H7 (cell line): ENCODE measurements at places on chromosomes 7 and 10. TPM values are rescaled to one million over a fixed set of nuclear protein-coding genes. Genes with fewer than 3 reads are reported as not detected.
A peak's percentile ranks its signal among the peaks of the same experiment; 100 is the strongest.

DNA sequence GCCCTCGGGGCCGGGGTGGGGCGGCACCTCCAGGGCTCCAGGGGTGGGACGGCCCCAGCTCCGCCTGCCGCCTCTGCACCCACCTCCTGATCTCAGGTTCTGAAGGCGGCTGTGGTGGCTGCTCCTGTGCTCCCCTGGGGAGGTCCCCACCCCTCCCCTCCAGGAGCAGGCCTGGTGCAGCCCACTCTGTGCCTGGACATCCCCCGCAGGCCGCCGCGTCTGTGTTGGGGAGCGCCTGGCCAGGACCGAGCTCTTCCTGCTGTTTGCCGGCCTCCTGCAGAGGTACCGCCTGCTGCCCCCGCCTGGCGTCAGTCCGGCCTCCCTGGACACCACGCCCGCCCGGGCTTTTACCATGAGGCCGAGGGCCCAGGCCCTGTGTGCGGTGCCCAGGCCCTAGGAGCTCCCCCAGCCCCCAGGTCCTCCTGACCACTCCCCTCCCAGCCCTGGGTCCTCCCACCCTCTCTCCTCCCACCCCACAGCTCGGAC lies 5.5 kb downstream of the CYP2W1 start:
- no peak for DNase-seq

- no peak for DNase-seq
These were observed 280.8 kb upstream of the LRGUK start for GRCh38 chr7:133846203-133846945.

- DNase-seq = no peak
These were observed 114.3 kb downstream of the SLIT1 start for GRCh38 chr10:97071496-97071895.

The GRM3 gene
- total RNA-seq = 0.10 and 0.30 TPM in 2 replicates

The SPDYE11 gene
- total RNA-seq = not detected in 2 replicates

GRCh38 chr7:132377015-132377414 lies 199.3 kb downstream of the PLXNA4 start:
- DNase-seq = no peak

The IDE gene
- total RNA-seq = 39.8 and 47.3 TPM in 2 replicates

- no peak for DNase-seq
These were observed 7.7 kb downstream of the GRM8 start for GRCh38 chr7:127245002-127245401.

DNA sequence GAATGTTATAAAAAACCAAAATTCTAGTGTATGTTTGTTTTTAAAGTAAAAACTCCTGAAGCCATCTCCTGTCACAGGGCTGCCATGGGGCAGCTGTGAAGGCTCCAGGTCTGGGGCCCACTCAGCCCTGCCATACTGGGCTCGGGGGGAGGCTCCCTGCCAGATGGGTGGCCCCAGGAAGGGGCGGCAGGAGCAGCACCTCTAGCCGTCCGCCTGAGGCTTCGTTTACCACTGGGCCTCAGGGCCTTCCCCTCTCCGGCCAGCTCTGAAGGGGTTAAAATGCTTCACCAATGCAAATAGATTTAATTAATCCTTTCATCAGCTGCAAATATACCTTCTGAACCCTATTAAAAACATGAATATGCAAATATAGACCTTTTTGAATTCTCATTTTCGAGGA lies 139.0 kb downstream of the ELFN1 start:
- peak; percentile 51 for DNase-seq

DNA sequence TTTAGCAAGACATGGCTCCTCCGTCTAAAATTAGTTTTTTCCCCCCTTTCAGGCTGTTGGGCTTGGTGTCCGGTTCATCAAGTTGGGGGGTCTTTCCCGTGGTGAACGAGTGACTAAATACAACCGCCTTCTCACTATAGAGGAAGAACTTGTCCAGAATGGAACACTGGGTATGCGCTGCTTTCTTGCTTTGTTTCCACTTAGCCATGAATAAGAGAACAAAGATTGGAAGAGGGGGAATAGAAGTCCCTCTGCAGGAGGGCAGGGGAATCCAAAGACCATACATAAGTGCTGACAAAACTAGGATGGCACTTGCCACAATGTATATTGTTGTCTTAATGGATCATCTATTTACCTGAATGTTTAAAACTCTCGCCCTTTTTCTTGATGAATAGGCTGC lies 30.5 kb downstream of the ENO4 start:
- no peak for DNase-seq

DNA sequence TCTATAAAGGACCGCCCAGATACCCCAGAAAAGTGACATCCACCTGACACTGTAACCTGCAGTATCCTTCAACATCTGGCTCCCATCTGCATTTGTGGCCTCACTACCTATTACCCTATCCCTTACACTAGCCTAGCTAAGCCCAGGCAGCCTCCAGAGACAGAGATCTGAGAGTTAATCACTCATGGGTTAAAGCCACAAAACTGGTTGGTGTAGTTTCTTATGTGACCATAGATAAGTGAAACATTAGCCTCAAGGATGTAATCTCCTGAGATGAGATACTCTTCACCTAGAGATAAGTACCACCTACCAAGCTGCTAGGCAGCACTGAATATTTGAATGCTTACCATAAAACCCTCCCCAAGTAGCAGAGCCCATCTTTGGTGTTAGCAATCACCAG lies 35.4 kb downstream of the CTTNBP2 start:
- DNase-seq = no peak

DNA sequence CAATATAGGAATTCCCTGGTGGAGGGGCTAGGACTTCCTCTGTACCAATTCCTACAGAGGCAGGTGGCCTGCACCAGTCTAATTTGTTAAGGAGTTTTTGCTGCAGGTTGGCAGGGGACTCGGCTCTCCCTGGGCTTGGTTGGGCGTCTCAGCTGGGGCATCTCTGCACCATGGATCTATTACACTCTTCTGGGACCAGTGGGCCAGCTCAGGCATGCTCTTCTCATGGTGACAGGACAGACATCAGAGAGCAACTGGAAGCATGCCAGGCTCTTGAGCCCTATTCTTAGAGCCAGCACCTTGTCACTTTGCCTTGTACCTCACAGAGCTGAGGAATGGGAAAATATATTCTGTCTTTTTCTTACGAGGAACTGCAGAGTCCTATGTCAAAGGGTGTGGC lies 74.6 kb downstream of the SH2D4B start:
- no peak for DNase-seq

- DNase-seq = peak; percentile 95
These were observed 2.2 kb upstream of the ANTXRL start for GRCh38 chr10:46284286-46285229.

The ODAD2 gene
- 6.7 and 7.6 TPM in 2 replicates for total RNA-seq

- no peak for DNase-seq
These were observed 152.5 kb downstream of the PPP1R9A start for GRCh38 chr7:95059842-95060313.

DNA sequence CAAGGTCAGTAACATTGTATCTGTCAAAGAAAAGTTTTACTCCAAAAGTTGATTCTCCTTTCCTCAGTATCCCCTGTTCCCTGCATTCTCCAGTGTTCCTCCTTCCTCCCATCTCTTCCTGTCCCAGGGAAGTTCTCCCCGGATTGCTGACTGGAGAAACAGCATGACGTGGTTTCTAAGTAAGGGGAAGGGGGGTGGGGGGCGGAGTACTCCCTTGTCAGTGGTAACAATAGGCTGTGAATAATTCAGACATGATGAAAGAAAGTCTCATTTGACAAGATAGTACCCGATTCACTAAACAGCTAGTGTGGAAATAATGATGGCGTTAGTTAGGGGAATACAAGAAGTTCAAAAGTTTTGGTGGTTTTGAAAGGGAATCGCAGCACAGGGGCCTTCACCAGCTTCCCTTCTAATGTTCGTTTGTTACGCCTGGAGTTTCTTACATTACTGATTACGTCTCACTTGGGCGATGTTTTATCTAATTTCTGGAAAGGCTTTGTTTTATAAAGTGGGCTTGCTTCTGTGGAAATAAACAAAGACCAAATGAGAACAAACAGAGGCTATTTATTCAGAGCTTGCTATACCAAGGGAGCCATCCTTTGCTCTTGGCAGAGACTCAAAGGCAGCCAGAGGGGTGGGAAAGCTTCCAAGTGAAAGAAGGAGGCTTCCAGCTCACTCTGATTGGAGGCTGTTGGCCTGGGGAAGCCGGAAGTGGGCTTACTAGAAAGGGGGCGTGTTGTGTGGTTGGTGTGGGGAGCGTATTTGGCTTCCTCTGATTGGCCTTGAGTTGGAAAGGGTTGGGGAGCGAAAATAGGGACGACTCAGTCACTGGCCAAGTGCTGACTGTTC lies 453.7 kb downstream of the SDK1 start:
- peak; percentile 47 for DNase-seq

DNA sequence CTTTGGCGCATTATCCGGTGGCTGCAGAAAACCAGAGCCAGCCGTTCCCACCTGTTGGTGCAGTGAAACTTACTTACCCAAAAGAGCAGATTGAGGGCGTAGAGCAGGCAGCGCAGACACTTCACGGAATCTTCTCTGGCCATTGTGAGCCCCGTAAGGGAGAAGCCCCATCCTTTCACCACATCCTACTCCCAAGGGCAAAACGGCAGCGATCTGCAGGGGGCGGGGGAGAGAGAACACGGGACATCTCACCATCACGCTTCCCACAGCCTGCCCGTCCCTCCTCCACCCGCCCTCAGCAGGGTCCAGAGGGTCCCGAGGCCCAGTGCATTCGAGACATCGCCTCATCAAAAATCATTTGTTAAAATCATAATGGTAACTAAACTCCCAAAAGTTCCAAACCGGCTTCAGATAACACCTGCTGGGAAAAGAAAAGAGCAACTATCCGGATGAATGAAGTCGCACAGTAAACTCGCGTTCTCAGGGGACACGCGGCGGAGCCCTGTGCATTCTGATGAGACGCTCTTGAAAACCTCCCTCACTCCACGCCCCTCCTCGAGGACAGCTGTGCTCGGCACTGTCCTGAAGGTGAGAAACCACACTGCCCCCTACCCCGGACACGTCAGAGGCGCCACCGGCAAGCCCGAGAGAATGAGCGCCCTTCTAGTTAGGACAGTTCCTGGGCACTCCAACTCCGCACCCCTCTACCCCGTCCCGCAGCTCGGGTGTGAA lies 1.2 kb downstream of the TSPAN12 start:
- DNase-seq = peak; percentile 74

The SLIT1 gene
- total RNA-seq = 0.28 and 1.6 TPM in 2 replicates

DNA sequence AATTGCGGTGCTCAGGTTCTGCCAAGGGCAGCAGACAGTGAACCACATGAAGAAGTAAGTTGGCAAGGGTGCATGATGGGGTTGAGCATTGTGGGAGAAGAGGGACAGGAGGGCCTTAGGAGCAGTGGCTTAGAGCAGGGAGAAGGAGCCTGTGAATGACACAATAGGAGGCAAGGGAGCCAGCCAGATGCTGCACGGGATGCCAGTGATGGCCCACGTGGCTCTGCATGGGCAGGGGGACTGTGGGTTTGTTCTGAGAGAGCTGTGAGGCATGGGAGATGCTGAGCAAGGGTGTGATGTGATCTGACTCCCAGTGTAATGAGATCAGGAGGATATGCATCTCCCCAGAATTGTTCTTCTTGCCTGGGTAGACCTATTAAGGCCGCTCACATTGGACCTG lies 60.9 kb downstream of the C10orf90 start:
- no peak for DNase-seq

The ACSL5 gene
- total RNA-seq = 0.17 TPM in 1 of 2 replicates, not detected in the other

- DNase-seq = peak; percentile 43
These were observed 167.2 kb downstream of the SLIT1 start for GRCh38 chr10:97018251-97019212.

The AKR1C4 gene
- total RNA-seq = not detected in 2 replicates

GRCh38 chr10:27391325-27391724 lies 112.8 kb upstream of the RAB18 start:
- DNase-seq = no peak

DNA sequence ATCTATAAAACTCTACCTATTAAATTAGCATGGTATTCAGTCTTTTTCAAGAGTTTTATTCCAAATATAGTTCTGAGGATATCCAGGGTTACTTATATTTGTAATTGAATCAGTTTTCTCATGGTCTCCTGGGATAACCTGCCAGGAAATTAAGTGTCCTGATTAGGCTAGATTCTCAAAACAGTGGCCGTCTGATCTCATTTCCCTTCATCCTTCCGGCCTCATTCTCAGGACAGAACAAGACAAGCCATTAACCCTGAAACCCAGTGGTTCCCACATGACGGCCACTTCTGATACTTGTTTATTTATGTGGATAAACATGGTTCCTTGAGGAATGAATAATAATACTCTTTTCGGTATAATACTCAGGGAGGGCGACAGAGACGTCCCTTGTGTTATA lies 417.6 kb upstream of the POT1 start:
- no peak for DNase-seq

DNA sequence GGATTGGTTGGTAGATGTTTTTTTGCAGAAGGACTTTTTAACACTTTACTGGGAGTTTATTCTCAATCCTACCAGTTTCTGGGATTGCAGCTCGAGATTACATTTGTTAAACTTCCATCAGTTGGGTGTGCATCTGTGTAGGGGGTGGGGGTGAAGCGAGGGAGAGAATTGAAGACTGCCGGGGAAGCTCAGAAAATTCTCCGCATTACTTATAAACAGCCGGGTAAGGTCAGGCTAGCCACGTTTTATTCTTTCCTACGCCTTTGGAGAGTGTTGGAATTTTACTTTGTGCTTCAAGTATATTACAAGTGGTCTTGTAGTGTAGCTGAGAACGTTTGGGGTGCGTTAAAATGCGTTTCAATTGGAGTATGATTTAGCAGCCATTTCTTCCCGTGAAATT lies 1.1 kb downstream of the PALS2 start:
- DNase-seq = peak; percentile 23
